ENCODE measurements at places on chromosomes 13 and 19.

- no peak for DNase-seq
These were observed 22.5 kb upstream of the ZNF845 start for GRCh38 chr19:53311044-53311443.

DNA sequence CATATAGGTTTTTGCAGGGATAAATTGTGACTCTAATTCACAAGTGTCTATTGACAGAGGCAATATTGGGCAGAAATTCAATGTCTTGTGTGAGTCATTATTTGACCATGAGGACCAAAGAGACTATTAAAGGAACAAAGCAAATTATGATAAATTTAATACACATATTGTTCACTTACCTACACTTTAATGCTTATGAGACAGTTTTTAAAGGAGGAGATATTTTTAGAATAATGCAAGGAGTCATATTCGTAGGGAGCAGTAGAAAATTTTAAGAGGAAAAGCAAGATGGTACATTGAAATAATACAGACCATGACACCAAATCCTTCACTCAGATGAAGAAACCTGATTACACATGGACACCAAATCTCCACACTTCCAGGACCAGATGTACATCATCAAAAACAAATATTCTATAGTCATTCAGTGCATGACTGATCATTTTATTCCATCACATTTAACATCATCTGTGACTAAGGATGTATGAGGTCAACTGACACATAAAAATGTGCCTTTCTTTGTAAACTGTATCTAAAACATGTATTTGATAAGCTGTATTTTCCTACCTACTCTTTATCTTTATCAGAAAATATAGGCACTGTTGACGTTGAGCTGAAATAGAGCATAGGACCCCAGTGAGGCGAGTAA lies 4.2 kb upstream of the OR7A17 start:
- DNase-seq = no peak

- no peak for DNase-seq
These were observed 237.0 kb downstream of the TUBA3C start for GRCh38 chr13:18944501-18945068.

GRCh38 chr13:58160980-58161379 lies 529.4 kb downstream of the PCDH17 start:
- DNase-seq = no peak

DNA sequence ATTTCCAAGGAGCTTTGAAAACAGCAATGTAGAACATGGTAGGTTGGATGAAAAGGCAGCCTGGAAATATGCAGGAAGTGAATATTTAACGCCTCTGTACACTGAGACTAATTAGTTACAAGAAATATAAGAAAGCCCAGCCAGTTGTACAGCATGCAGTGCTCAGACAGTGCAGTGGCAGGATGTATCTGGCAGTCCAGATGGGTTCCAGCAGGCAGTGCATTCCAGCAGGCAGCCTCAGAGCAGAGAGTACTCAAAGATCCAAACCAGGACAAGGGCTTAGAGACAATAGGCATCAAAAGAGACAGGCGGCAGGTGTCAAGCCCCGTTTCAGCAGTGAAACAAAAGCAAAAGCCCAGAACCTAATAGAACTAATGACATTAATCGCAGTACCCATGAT lies 2776.3 kb downstream of the PCDH9 start:
- DNase-seq = no peak

GRCh38 chr13:29538652-29539040 lies 56.8 kb downstream of the SLC7A1 start:
- no peak for DNase-seq

- DNase-seq = no peak
These were observed 147.9 kb downstream of the KATNAL1 start for GRCh38 chr13:30159446-30159839.

- no peak for DNase-seq
These were observed 193.6 kb downstream of the COL4A1 start for GRCh38 chr13:110113284-110113764.

GRCh38 chr13:73880365-73880764 lies 253.8 kb downstream of the KLF12 start:
- DNase-seq = no peak

DNA sequence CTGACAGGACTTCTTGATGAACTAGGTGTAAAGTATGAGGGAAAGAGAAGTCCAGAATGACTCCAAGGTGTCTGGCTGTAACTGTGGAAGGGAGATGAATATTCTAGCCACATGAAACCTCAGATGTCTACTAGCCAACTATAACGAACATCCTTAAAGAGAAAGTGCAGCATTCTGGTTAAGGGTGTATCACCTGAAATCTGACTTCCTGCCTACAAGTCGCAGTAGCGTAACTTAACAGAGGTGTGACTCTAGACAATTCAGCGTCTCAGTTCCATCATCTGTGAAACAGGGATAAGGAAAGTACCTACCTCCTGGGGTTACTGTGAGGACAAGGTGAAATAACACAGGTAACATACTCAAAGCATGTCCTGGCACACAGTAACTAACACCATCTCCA lies 145.7 kb upstream of the FBXL3 start:
- DNase-seq = no peak

DNA sequence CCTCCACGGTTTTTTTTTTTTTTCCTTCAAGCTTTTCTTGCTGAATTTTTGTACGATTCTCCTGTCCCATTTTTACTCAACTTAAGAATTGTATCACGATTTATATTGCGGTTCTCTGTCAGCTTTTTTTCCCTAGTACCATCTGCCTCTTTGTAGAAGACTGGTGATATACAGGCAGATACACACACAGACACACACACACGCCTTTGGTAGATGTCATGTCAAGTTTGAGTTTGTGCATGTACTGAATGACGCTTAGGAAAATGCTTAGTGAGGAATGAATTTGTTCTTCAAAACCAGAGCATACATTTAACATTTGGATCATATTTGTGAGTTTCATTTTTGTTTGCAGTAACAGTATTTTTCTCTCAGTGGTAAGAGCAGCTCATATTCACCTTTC lies 82.0 kb upstream of the MBNL2 start:
- DNase-seq = no peak

GRCh38 chr13:69495096-69495495 lies 612.5 kb upstream of the ATXN8OS start:
- no peak for DNase-seq

DNA sequence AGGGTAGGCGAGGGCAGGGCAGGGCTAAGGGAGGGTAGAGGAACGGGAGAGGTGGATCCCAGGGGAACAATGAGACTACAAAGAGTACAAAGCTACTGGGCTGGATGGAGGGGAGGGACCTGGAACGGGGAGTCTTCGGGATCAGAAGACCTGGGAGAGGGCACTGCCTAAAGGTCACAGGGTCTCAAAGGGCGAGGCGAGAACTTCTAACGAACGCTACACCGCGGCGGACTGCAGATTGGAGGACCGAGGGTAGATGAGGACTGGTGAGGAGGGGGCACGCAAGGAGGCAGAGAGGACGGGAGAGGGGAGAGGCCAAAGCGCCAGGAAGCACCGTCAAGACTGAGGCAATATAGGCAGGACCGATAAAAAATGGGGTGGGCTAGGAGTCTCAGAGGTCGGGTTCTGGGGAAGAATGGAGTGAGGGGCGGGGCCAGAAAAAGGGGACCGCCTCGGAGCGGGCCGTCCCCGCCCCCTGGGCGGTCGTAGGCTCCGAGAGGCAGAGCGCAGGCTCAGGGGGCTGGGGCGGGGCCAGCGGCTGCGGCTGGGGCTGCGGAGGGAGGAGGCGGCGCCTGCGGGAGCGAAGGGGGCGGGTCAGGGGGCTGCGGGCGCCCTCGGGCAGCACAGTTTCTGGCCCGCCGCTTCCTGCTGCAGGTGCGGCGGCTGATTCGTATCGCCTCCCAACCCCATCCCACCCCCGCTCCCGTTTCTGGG lies 1.3 kb upstream of the KCNC3 start:
- DNase-seq = peak; percentile 98

DNA sequence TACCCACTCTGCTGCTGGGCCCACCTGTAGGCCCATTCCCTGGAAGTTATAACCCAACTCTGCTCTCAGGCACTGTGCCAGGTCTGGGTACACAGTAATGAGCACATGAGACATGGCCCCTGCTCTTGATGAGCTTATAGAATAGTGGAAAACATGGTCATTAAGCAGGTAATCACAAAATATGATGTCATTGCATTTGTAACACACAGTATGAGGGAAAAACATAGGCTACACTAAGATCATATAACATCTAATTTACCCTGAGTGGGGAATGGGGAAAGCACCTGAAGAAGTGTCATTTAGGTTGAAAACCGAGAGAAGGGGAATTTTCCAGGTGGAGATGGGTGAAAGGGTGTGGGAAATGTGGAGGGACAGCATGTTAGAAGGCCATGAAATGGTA lies 3.9 kb upstream of the CNMD start:
- no peak for DNase-seq

GRCh38 chr13:27583645-27584044 lies 36.7 kb downstream of the LNX2 start:
- DNase-seq = no peak

- DNase-seq = no peak
These were observed 524.7 kb downstream of the MYO16 start for GRCh38 chr13:109154146-109154545.

DNA sequence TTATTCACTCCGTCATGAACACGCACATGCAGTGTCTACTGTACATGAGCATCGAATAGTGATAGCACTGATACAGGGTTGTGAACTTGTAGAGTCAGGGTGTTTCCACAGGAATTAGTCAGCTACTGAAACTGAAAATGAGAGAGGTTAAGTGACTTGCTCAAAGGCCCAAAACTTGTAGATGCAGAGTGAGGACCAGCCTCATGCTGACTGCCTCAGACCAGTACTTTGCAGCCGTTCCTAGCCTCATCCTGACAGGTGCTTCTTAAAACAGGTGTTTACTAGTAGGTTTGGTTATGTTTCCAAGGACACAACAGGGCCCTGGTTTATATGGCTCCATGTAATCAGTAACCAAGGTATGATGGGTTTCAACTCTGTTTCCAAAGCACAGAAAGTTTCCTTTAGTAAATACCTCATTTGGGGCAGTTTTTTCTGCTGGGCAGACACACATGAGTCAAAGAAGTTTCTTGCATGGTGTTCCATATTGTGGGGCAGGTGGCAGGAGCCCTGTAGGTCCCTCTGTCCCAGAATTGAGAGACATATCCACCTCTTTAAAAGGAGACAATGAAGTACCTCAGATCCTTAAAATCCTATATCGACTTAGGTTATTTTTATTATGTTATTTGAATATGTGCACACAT lies 16.0 kb downstream of the FGF9 start:
- DNase-seq = no peak

DNA sequence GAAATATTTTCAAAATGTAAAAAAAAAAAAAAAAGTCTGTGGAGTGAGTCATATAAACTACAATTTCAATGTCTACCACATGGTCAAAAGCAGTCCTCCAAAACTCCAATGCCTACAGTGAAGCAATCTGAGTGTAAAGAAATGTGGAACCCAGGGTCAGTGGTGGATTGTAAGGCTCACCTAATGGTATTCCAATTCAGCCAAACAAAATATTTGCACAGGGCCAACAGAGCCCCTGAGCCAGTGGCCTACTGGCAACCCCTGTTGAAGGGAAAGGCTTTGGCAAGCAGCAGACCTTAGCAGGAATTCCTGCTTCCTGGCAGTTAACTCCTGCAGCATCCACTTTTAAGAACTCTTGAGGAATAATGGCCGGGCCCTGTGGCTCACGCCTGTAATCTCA lies 3.4 kb downstream of the DNMT1 start:
- DNase-seq = no peak

DNA sequence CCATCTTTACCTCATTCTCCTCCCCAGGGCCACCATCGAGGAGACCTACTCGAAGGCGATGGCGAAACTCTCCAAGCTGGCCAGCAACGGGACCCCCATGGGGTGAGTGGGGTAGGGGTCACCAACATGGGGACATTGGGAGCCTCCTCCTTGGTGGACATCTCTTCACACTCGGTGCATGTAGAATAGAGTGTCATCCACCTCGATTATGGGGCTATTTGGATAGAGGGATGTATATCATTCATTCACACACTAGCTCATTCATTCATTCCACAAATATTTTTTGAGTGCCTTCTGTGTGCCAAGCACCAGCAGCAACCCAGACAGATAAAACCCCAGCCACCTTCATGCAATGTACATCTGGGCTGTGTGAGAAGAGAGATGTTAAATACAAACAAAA lies 13.1 kb downstream of the FCHO1 start:
- no peak for DNase-seq

GRCh38 chr13:94537740-94538630 lies 58.0 kb downstream of the TGDS start:
- no peak for DNase-seq

- no peak for DNase-seq
These were observed 345.3 kb downstream of the SLITRK1 start for GRCh38 chr13:83536941-83537340.
